Right renal cortex interstitium (tissue), 3 donors: ENCODE measurements at places on chromosomes 5 and 9. TPM values are rescaled to one million over a fixed set of nuclear protein-coding genes. Genes with fewer than 3 reads are reported as not detected.
A peak's percentile ranks its signal among the peaks of the same experiment; 100 is the strongest.

- DNase-seq: no peak
Measured at GRCh38 chr5:94661086-94661485, 42.6 kb downstream of the SLF1 start.

DNA sequence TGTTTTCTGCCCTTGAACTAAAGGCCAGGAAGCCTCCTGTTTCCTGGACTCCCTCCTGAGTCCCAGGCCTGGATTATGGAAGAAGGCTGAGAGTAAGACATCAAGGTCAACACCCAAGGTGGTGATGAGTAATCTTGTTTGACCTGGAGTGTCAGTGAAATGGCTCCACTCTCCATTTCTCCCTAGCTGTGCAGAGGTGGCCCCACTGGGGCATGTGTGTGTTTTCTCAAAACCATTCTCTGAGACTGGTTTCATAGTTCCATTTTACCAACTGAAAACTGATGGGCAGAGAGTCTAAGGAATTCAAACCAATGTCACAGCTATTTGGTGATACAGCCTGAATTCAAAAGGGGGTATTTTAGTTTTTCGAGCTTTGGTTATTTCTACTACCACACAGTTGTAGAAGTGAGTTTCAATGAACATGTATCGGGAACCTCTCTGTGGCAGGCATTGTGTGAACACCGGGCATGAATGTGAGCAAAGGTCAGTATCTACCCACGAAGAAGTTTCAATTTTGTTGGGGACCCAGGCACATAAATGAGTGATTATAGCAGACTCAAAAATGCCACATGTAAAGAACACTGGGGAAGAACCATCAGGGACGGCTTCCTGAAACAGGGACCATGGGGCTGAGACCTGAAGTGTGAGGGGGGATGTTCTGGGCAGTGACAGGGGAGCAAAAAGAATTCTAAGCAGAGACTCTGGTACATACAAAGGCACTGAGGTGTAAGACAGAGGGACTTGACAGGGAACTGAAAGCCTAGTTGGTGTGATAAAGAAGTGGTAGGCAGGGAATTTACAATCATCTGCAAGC is 269.6 kb upstream of the KLF4 start:
- DNase-seq: no peak

DNA sequence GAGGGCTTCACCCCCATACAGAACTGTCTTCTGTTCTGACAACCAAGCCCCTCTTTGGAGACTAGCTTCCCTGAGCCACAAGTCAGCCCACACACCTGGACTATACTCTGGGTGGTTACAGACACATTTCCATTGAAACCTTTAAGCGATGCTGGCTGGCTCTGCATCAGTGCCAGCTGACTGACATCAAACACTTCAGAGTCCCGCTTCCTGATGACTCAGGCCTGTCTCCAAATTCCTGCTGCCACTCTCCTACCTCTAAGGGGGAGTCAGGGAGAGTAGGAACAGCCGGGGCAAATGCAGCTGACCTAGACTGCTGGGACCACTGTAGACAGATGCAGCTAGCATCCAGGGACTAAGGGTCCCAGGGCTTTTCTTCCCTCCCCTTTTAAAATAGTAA is 59.4 kb downstream of the SIL1 start:
- no peak for DNase-seq

DNA sequence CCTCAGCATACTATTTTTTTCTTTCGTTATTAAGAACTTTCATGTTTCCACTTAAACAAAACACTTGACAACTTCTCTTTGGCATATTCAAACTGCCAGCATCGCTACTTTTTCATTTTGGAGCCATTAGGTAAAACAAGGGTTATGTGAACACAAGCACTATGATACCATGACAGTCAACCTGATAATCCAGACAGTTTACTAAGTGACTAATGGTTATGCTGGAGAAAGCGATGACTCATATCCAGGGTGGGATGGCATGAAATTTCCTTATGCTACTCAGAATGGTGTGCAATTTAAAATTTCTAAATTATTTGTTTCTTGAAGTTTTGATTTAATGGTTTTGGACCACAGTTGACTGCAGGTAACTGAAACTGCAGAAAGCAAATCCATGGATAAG is 29.9 kb upstream of the PRSS3 start:
- no peak for DNase-seq

DNA sequence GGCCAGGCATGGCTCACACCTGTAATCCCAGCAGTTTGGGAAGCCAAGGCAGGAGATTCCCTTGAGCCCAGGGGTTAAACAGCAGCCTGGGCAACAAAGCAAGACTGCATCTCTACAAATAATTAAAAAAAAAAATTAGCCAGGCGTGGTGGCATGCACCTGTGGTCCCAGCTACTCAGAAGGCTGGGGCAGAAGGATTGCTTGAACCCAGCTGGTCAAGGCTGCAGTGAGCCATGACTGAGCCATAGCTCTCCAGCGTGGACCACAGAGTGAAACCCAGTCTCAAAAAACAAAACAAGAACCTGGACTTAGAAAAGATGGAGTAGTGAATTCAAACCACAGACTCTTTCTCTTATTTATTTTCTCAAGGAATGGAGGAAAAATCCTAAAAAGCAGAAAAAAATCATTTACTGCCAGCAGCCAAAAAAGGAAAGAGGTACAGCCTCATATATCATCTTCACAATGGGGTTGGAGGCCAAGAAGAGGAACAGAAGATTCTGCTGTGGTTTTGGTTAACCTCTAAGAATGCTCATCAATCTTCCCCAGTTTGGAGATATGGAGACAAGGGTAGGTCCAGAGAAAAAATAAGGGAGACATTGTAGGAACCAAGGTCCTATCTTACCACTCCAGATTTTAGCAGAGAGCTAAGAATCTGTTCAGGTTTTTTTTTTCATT is 40.0 kb upstream of the MYO10 start:
- no peak for DNase-seq

DNA sequence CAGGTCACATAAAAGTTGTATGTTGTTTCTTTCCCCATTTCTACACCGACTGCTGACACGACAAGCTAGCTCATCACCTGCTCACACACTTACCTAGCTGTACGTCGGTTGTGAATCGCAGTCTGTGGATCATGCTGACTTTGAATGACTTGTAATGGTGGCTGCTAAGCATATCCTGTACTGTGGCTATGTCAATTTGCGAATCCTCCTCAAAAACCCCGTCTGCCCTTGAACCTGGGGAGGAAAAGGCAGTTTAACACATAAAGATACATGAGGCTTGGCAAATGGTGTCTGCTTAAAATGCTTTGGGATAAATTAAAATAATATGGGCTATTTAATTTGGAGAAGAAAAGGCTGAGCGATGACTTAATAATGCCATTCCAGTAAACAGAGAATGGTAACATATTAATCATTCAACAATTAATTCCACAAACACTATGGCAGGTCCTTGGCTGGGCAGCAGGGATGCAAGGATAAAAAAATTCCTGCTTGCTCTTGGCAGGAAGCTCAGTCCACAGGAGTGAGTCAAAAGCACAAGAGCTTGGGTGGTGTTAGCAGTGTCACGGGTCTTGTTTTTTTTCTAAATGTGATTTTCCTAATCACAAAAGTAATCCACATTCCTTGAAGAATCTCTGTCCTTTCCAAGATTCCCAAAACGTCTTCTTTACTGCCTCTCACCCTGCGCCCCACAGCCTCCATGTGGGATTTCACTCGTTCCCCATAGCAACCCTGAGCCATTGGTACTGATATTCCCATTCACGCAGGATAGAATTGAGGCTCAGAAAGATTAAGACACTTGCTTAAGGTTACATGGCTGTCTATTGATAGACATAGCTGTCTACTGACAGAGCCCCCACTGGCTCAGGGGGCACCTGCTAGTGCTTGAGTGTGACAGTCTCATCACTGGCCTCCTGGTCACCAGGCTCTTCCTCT is 222.4 kb downstream of the MAPKAP1 start:
- no peak for DNase-seq

DNA sequence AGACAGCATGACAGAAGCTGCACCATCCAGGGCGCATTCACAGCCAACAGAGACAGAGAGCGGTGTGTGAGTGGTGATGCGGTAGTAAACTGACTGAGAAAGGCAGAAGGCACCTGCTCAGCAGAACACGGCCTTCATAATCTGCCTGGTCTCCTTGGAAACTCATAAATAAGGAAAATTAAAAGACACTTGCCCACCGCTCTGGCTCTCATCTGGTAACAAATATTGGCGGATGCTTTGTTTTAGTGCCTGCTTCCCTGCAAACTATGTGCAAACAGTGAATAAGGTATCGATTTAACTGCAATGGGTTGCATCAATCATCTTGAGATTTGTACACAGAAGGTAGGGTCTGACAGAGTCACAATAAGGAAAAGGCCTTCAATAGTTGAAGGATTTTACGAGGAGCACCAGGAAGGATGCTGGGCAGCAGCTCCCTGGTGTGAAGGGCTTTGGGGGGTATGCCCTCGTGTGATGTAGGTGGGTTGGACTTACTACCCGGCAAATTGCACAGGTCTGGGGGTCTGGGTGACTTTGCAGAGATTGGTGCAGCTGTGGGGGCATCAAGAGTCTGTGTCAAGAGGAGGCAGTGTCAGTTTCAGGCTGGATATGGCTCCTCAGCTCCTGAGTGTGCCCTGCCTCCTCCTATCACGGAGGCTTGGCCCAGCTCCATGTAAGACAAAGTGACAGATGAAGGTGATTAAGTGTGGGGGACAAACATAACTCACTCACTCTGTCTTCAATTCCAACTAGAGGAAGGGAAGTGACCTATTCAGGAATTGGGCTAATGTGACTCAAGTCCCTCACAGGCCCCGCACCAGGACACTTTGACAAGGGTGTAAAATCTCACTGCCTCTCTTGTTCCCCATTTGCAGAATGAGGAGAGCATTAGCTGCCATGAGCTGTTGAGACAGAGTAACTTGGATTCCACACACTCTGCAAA is 166.7 kb downstream of the ICE1 start:
- DNase-seq: no peak

- peak; percentile 15 for DNase-seq
Measured at GRCh38 chr5:137220523-137220927, 278.6 kb downstream of the SPOCK1 start.

DNA sequence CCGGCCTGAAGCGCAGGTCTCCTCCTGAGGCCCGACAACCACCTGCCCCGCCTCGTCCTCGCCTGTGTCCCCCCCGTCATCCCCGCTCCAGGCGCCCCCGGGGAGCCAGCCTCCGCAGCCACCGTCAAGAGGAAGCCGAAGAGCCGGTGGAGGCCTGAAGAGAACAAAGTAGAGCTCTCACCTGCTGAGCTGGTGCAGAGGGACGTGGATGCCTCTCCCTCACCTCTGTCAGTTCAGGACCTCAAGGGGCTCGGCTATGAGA is 169.9 kb downstream of the HINT1 start:
- no peak for DNase-seq

DNA sequence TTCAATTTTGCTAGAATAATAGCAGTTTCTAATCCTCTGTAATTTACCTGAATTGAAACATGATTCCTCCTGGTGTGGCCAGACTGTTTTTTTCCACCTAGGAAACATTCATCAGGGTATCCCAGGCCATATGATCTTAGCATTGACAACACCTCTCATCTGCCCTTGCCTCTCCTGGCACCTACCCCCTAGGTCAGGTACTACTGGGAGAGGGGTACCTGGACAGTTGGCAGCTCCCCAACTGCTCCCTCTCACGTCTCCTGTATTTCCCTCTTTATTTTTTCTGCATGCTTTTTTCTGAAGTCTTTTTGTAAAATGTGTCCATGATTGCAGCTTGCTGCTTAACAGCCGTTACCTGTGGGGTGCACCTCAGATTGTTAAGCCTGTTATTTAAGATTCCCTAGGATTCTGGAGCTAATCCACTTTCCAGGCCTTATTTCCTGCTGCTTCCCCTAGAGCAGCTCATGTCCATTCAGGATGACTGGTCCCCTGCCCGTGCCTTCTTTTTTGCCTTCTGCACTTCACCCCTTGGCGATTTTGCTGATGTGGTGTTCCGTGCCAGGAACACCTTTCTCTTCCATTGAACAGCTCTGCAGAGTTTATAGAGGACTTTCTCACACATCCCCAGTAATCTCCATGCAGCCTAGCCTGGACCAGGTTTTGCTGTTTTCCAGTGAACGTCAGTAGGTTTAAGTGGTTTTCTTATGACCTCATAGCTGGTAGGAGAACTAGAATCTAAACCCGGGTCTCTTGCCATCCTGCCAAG is 33.6 kb downstream of the SNX30 start:
- no peak for DNase-seq

GRCh38 chr9:106862821-106863720 is at the start of gene ZNF462:
Gene ZNF462, plus strand, starts transcription at chr9:106863166. Its CDS starts 60,218 bp downstream, at chr9:106923384.
- peak; percentile 63 for DNase-seq

GRCh38 chr9:132575811-132576210 is 6.6 kb upstream of the BARHL1 start:
- no peak for DNase-seq

DNA sequence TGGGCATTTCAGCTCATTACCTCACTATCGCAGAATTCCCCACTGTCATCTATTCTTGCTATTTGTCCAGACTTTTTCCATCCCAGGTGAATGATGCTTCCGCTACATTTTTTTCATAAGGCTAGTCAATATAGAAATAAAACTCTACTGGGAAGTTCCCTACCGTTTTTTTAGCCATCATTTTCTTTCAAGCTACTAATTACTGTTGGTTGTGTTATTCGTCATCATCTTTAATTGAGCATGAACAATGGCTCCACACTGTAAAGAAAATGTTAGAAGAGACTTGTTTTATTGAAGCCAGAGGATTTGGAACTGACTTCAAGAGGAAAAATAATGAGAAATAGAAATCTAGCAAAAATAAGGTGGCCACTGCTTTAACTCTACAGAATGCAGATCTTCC is 265.0 kb downstream of the ZNF608 start:
- DNase-seq: no peak

DNA sequence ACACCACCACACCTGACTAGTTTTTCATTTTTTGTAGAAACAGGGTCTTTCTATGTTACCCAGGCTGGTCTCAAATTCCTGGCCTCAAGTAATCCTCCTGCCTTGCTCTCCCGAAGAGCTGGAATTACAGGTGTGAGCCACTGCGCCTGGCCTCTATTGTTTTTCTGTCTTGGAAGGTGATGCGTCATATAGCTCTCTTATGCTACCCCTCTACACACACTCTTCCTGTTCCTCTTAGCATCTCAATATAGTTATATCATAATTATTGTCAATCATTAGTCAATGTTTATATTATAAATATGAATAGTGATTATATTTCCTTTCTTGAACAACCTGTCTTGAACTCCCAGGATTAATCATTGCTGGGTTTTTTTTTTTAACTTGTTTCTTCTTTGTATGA is 7.3 kb downstream of the PKD2L2 start:
- no peak for DNase-seq

DNA sequence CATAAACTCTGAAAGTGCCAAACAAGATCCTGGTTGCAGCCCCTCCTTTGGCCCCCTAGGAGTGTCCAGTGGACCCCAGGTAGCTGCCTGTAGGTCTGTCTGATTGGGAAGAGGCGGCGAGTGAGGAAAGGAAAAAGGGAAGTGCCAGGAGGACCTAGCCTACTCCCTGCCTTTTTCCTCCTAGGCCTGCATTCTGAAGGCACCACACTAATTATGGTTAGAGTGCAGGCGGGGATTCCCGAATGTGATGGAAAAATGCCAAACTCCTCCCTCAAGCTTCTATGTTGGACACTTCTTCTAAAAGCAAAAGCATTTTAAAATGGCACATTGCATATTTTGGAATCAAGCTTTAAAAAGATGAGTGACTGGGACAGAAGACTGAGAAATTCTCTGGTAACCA is 83.2 kb upstream of the SMIM15 start:
- no peak for DNase-seq

- DNase-seq: no peak
Measured at GRCh38 chr5:20323323-20323722, 335.3 kb upstream of the CDH18 start.

Gene SPINK4
- not detected for polyA plus RNA-seq

Gene RMRP
- not detected for polyA plus RNA-seq

Gene LRRC19
- polyA plus RNA-seq: 16.9 TPM

Gene KIF24
- 5.8 TPM for polyA plus RNA-seq

Gene MCCC2
- polyA plus RNA-seq: 65.9 TPM

Gene PRR16
- 5.4 TPM for polyA plus RNA-seq

Gene CBY3
- 0.28 TPM for polyA plus RNA-seq

Gene QRFP
- 0.50 TPM for polyA plus RNA-seq

Gene ATP10B
- 0.26 TPM for polyA plus RNA-seq

Gene GTF2H2C
- 29.8 TPM for polyA plus RNA-seq
